SK-MEL-5 (cell line): ENCODE measurements at places on chromosomes 2 and 18. TPM values are rescaled to one million over a fixed set of nuclear protein-coding genes. Genes with fewer than 3 reads are reported as not detected.

DNA sequence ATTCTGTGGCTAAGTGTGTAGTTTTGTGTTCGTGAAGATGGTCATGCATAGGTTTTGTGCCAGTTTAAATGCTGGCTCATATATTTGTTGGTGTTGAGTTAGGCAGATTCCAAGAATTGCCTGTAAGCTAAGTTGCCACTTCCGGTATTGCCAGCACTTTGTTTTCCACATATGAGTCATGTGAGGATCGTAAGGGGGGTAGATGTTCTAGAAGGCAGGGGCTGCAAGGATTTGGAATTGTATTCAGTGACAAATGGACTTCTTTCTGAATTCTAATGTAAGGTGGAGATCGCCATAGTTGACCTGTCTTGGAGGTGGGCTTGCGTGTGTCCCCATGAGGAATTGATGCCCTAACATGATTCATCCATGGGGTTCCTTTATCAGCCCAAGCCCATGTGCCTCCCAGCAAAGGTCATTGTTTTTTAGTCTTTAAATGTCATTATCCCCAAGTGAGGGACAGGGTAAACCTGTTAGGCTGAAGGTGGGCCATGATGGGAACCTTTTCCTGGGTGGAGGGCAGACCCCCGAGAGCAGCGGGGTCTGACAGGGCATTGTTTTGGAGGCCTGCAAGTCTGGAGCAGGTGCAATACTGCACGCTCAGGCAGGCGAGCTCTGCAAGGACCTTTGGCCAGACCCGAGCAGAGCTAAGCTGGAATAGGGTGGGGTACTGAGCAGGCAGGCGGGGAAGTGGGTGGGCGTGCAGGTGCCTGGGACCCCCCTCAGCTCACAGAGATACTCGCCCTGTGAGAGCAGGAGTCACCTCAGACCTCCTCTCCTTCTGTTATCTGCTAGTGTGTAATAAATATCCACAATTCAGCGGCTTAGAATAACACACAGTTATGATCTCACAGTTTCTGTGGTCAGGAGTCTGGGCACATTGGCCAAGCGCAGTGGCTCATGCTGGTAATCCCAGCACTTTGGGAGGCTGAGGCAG, 77.4 kb downstream of the LRRFIP1 start:
- no peak for DNase-seq

DNA sequence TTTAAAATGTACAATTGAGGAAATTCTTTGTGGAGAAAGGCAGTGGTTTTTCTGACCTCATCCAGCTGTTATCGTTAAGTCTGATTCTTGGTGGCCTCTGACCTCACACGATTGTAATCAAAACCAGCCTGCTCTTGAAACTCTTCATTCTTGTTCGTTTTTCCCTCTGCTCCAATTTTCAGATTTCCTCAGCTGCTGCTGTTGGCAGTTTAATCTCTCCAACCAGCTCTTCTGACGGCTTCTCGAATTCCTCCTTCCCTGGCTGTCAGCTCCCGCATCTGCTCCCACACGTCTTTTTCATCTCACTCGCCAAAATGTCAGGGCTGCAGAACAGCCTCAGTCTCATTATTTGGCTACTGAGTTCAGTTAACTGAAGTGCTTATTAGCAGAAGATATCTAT, 136.1 kb downstream of the DCDC2C start:
- DNase-seq = no peak

DNA sequence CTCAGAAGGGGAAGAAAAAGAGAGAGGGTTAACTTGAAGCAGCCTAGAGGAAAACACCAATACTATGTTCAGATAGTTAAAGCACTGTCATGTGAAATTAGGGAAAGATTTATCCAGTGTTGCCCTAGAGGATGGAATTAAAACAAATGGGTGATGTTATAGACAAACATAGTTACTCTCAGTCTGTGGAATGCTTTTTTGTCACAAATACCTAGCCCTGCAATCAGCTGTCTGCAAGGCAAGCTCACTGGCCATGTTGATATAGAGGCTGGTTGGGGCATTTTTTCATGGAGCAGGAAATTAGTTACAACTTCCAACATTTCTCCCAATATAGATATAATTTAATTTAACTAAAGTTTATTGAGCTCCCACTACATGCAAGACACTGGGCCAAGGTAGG, 8.4 kb upstream of the RAB10 start:
- no peak for DNase-seq

GRCh38 chr2:119010336-119010735, 68.3 kb downstream of the MARCO start:
- DNase-seq = no peak

DNA sequence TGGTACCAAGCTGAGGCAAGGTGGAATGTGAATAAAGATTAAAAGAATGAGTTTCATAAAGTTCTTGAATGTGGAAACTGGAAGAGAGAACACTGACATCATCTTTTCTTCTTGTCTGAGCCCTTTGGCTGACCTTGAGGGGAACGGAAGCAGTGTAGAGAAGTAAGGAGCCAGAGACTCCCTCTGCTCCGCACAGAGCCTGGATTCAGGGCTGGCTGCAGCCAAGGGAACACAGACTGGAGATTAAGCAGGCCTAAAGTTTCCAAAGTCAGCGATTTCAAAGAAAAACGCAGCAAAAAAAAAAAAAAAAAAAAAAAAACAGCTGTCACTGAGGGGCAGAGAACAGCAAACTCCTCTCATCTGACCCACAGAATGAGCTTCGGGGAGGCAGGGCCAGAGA, 19.3 kb upstream of the ALK start:
- no peak for DNase-seq

- DNase-seq = no peak
Measured at GRCh38 chr18:10826400-10826799, 300.6 kb downstream of the NAPG start.

DNA sequence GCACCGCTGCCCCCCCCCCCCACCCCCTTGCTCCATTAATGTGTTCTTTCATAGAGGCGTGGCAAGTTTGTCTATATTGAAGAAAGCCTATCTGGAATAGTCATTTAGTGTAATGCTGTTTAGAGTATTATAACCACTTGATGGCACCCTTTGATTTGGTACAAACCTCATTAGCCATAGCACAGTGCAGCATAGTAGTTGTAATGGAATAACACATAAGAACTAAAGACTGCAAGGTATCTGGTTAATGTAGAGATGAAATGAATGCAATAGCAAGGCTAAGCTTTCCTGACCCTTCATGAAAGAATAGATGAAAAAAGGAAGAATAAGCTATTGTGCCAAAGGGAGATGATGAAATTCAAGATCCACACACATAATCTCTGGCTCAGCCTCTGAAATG, 81.9 kb downstream of the EHBP1 start:
- DNase-seq = peak; percentile 88

GRCh38 chr2:229388731-229389130, 117.6 kb upstream of the PID1 start:
- DNase-seq = no peak

DNA sequence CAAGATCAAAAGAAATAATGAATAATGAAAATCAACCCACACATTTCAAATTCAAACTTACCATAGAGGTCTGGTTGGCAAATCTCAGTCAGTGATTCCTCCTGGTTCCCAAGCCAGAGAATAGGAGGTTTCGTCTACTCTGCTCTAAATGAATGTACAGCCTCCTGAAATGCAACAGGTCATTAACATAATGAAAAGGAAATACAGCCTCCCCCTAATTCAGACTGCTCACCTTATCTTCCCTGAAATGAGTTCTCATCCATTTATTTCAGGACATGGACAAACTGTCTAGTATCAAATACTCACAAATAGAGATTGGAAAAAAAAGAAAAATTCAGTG, 43.4 kb upstream of the CYTIP start:
- no peak for DNase-seq

- DNase-seq = peak; percentile 22
Measured at GRCh38 chr2:43461453-43462073, 134.3 kb downstream of the THADA start.

- no peak for DNase-seq
Measured at GRCh38 chr2:28869494-28870145, 489 bp downstream of the TRMT61B start.

XDH gene
- total RNA-seq = 0.05 TPM in 1 of 2 replicates, not detected in the other

TMEM17 gene
- total RNA-seq = 8.0 and 9.3 TPM in 2 replicates

SPC25 gene
- 11.8 and 13.9 TPM in 2 replicates for total RNA-seq
